ENCODE measurements at places on chromosomes 2 and 18.

DNA sequence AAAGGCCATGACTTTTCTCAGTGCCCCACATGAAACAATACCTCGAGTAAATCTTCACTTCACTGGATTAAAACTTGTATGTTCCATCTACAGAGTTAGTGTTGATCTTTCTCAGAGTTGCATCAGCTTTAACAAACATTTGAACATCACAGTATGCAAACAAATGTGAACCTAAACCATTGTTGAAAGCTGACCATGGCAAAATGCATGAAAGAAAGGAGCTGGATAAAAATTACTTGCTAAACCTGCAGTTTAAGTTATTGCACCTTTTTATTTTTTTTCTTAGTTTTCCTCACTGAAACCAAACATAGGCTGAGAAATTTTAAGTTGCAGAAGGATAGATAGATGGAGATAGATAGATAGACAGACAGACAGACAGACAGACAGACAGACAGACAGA is 107.2 kb upstream of the UGP2 start:
- no peak for DNase-seq

DNA sequence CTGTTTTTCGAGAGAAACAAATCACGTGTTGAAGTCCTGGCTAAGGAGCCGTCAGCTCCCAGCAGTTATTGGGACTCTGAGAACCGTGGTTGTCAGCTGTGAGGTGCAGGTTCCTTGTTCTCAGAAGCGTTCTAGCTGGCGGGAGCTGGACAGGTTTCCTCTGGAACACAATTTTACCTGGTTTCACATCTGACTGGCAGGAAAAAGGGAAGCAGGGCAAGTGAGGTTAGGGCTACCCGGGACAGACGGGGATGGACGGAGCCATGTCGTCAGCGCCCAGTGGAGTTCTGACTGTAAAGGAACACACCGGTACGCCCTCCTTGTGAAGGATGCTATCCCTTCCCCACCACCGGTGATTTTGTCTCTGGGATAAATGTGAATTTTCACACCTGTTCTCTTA is 26.1 kb downstream of the ITGB1BP1 start:
- DNase-seq = no peak

GRCh38 chr2:88666576-88666975 is 24.9 kb upstream of the RPIA start:
- no peak for DNase-seq

DNA sequence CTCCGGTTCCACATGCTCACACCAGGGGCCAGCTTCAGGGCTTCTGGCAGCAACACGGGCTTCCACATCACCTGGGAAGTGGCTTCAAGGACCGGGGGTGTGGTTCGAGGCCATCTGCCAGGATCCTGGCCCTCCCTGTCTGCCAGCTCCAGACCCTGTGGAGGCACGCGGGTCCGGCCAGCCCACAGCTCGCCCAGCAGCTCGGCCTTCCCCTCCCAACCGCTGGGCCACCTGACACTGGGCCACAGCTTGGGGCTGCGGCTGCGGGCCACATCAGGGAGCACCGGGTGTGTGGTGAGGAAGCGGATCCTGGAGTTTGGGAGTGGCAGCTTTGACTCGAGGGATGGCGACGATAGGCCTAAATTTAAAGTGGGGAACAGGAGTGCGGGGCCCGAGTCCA is 7.0 kb downstream of the C2orf81 start:
- no peak for DNase-seq

GRCh38 chr2:176001281-176001915 is 669 bp downstream of the LNPK start:
- peak; percentile 49 for DNase-seq

- no peak for DNase-seq
Observed at GRCh38 chr2:68974946-68975665, 670 bp downstream of the GKN1 start.

- DNase-seq = no peak
Observed at GRCh38 chr2:142694282-142694681, 183.2 kb upstream of the KYNU start.

DNA sequence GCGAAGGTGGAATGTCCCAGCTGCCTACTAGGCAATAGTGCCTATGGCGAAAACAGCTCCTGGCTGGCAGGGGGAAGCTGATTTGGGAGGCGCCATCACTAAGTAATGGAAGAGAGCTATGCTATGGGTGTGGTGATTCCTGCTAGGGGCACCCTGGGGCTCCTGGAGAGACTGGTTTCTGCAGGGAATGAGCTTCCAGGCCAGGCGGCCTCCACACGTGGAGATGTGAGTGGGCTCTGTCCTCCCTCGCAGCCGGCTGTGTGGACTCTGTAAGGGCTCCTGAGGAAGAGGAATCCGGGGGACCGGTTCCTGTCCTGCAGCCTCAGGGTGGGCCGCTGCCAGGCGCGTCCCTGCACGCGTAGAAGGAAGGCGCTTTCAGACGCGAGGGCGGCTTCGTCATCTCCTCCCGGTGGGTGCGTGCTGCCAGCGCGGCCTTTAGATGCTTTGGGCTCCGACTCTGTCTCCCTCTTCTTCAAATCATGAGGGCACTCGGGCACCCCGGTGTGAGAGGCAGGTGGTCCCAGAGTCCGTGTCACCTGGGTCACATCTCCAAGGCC is 55.5 kb upstream of the ANKRD62 start:
- DNase-seq = peak; percentile 14

DNA sequence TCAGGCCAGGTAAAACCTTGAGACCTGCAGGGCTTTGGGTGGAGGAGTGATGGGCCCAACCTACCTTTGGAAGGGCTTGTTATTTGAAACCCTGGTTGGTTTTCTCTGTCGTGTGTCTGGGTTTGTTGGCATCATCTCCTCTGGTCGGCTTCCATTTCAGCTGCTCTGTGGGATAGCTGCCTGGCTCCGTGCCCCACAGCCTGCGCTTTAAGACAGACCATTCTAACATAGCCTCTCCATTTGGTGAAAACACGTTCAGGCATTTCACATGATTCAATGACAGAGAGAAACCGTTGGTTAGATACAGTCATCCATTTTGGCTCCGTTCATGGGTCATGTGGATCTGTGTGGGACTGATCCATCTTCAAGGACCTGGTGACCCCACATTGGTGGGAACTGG is 37.0 kb upstream of the LYPD6B start:
- DNase-seq = no peak

- no peak for DNase-seq
Observed at GRCh38 chr2:218323526-218324472, 31.5 kb upstream of the TMBIM1 start.

DNA sequence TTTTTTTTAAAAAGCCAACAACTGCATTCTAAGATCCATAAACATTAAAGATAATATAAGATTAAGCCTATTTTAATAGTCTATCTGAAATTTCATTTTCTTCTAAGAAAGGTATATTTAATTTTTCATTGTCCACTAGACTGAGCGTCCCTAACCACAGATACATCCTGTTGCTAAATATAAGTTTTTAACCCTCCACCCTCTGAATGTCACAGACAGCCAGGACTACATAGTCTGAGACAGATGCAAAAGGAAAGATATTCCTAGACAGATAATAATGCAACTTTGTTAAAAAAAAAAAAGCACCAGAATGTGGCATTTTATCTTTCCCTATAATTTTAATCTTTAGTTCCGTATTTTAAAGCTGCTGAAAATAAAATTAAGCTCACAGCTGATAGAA is 114.6 kb downstream of the ZEB2 start:
- no peak for DNase-seq

- peak; percentile 65 for DNase-seq
Observed at GRCh38 chr2:108583903-108584520, 49.7 kb downstream of the LIMS1 start.

GRCh38 chr2:168611091-168611490 is 155.0 kb downstream of the CERS6 start:
- no peak for DNase-seq

DNA sequence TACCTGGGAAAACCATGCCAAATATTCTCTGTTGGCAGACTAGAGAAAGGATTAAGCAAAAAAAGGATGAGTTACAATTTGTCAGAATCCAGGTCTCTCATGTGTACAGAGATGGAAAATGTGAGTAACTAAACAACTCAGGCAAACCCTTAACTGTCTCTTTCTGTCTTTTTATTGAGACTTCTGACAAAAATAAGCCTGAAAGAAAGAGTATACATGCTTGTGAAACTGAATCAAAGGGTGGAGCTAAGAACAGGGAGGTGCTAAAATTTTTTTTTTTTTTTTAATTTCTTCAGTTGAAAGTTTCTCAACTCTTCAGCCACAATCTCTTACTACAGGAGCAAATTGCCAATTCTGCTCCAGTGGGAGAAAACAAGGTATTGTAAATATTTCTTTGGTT is at the start of gene SERPINB10:
TSS of gene SERPINB10 (plus strand) at position 295 of the 400 bp plus-strand sequence. CDS start 7,553 bp downstream, outside the sequence.
- DNase-seq = no peak

- DNase-seq = peak; percentile 11
Observed at GRCh38 chr2:100246163-100247145, 75.8 kb downstream of the LONRF2 start.

DNA sequence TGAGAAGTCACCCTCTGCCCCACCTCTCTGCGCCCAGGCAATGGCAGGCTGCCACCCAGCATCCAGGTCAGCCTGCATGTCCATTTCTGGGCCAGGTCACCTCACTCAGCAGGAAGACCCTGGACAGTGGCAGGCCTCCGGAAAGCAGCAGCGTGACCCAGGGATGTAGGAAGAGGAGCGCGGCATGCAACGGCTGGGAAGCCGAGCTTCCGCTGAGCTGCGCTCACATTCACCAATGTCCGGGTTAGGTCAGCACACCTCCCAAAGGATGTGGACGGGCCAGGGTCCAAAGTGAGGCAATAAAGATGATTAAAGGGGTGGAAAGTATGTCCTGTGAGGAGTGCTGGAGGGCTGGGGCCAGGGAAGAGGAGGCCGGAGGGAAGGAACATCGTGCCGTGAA is 174.5 kb downstream of the CTIF start:
- no peak for DNase-seq

- no peak for DNase-seq
Observed at GRCh38 chr2:117335967-117336366, 478.5 kb upstream of the DDX18 start.

DNA sequence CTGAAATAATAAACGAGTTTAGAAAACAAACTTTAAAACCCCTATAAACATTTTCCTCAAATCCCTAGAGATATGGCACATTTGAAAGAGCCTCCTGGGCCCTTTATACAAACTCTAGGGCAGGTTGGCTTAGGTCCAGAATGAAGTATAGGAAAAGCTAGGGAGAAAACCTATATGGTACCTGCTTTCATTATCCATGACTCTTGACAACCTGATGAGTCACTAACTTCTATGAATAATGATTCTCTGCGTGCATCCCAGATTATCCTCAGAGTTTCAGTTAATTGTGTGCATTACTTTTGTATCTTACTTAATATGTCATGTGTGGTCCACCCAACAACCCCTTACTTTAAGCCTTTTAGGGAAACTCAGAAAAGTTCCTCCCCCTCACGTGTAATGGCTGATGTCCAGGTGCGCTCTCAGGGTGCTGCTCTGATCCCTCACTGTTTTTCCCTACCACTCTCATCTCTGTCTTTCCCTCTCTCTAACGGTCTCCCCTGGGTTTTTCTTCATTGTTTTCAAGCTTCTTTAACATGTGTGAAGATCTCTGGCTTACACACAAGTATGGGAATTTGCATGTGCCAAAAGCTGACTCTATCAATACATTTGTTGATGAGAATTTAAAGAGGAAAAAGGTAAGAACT is 78.5 kb downstream of the LRP1B start:
- no peak for DNase-seq

GRCh38 chr2:27208486-27209050 is 3.3 kb upstream of the ATRAID start:
- no peak for DNase-seq
